AML-193 (cell line): ENCODE measurements at places on chromosomes 4 and X.
A peak's percentile ranks its signal among the peaks of the same experiment; 100 is the strongest.

DNA sequence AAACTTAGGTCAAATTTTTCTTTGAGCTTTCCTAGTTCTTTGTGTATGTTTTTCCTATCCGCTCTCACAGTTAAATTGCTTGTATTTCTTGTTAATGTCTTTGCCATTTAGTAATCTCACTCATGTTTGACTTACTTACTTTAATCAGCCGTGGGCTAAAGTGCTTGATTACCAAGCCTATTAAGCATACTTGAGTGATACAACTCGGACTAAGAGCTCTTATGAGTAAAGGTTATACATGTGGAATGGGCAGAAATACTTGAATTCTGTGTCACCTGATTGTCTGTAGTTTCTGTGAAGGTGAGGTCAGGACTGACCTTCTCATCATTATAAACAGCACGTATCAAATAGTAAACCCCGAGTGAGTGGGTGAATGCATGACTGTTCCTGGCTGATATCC, 664.5 kb downstream of the PDHA2 start:
- DNase-seq = no peak

DNA sequence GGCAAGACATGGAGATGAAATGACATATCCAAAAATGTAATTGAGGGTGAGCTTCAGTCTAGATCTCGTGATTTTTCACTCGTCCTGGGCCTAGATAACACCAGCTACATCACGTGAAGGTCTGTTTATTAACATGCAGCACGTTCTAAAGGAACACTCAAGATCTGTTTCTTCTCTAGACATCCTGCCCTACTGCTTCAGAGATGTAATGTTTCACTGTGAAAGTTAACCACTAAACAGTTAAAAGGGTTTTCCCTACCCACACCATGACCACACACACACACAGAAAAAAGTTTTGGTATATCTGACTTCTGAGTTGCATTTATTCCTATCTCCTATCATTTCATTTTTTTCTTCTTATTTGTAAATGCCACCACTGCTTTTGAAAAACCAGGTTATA, 52.3 kb upstream of the SMIM31 start:
- no peak for DNase-seq

DNA sequence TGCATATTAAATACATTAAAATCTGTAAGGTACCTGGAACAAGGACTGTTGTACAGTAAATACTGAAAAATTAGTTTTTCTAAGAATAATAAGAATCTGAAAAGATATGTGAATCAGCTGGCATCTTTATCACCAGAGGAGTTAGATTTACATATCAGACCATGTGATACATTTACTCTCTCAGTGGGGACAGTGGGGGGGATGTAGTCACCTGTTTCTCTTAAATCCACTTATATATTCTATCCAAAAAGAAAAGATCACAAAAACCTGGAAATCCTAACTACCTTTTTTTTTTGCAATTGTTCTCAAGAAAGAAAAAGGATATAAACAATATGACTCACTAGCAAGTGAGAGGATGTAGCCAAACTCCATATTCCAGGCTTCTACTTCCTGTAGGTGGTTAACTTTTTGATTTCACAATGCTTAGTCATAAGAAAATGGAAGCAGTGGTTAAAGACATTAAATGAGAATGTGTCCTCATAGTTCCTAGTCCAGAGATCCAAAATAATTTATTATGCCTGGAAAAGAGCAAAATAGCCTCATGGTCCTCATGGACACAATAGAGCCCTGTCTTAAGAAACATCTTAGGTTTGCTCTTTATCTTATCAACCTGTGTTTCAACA, 22.5 kb upstream of the MYOZ2 start:
- DNase-seq = peak; percentile 86

- peak; percentile 17 for DNase-seq
Observed at GRCh38 chrX:118116713-118117550, at the start of gene KLHL13. TSS of gene KLHL13 (minus strand) at chrX:118116810. CDS start at chrX:118028473, 88,337 bp downstream.

- DNase-seq = no peak
Observed at GRCh38 chrX:40012039-40012867, 85.5 kb downstream of the BCOR start.

DNA sequence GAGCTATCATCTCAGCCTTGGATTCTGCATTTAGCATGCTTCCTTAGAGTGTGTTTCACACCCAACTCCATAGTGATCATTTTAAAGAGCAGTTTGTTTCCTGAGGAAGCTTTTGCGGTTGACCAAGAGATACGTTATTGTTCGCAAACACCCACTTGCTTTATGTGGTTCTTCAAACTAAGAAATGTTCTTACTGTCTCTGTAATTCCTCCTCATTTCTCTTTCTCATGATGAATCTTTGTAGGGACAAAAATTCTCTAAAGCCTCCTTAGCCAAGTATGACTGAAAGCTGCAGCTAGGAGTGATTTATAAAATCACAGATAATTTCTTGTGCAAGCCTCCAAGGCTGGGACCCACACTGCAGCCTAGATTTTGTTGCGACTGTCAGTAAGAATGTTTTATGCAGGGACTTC, 10.0 kb downstream of the TNIP3 start:
- no peak for DNase-seq

GRCh38 chrX:37347420-37347819, 1.7 kb upstream of the PRRG1 start:
- peak; percentile 1 for DNase-seq

- DNase-seq = no peak
Observed at GRCh38 chr4:101795704-101796103, 5.2 kb downstream of the BANK1 start.

DNA sequence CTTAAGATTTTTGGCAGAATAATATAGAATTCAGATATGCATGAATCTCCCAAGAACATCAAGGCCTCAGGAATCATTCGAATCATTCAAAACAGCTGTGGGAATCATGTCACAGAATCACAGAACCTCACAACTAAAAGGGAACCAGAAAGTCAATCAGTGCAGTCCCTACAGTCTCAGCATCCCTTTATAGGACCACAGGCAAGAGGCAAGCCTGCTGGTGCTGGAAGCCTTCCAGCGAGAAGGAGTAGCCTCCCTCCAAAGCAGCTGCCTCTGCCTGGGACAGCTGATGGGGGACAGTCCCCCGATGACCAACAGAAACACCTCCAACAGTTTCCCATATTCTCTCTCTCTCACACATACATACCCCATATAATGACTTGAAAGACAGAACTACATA, 20.7 kb downstream of the QDPR start:
- DNase-seq = no peak

- DNase-seq = no peak
Observed at GRCh38 chr4:81486502-81486901, 14.8 kb upstream of the RASGEF1B start.

GRCh38 chr4:123990310-123990870, 593.8 kb downstream of the SPRY1 start:
- DNase-seq = no peak

DNA sequence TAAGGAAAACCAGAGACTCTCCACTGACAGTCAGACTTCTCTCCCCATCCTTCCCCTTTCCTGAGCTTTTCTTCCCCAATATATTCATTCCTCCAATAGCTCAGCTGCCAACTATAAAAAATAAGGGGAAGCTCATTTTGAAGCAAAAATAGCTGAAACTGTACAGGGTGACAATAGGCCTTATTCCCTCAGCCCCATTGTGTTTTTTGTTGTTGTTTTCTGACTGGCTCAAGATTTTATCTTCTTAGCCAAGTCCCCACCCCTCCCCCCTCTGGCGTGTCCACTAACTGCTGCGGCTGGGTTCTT, 26.2 kb downstream of the PRPS1 start:
- no peak for DNase-seq

DNA sequence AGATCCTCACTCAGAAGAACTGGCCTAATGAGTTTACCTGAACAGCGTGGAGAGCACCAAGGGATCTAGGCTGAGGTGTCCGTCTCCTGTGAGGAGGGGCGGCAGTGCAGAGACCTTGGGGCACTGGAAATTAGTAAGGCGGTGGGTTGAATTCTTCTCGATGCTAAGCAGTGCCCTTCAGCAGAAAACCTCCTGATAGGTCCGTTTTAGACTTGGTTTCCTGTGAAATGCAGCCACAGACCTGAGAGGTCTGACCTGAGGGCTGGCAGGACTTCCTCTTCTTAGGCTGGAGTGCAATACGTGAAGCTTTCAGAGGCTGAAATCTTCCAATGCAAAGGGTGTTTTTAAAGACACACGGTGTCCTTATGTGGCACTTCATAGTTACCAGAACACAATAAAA, at the start of gene CLNK:
Gene CLNK, minus strand, starts transcription at position 138 of the 400 bp plus-strand sequence. CDS start 16,899 bp downstream, outside the sequence.
- peak; percentile 22 for DNase-seq

GRCh38 chr4:126028876-126029275, 714.1 kb downstream of the FAT4 start:
- DNase-seq = no peak

DNA sequence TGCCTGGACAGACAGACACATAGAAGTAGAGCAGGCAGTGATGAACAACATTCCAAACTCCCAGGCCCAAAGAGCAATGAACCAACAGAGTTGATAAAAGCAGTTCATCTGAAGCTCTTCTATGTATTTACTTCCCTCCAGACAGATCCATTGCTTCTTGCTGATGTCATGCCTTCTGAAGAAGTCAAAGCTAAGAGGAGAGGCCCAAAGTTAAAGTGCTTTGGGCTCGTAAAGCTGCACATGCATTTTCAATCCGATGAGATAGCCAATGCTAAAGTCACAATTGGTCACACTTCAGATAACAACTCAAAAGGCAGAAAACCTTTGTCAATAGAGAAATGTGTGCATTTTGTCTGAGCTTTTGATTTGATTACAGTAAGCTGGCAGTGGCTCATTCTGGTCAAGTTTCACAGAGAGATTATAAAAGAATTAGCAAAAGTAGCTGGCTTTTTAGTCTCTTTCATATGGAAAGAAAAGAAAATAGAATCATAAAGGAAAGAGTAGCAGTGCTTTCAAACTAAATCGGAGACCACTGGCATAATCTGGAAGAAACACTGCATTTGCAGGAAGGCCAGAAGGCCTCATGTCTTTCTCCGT, 82.0 kb downstream of the GPC4 start:
- no peak for DNase-seq

DNA sequence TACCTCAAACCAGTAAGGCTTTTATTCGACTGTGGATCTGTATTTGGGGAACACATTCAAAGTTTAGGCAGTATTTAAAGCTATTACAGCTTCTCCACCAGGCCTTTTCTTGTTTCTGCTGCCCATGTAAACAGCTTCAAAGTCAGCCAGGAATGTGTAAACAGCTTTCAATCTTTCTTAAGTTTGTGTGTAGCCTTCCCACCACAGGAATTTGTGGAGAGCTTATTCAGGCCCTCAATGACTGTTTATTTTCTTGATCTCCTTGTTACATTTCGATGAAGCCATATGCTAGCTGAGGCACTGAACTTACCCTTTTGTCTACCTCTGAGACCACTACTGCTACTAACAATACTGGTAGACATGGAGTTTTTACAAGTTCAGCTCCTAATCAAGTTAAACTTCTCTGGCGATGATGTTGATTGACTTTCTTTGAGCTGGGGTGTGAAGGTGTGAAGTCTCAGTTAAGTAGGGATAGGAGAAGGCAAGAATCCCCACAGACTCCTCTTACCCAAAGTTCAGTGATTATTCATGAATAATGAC, 72.6 kb downstream of the NWD2 start:
- DNase-seq = no peak

GRCh38 chr4:114890773-114891172, 222.6 kb downstream of the NDST4 start:
- peak; percentile 86 for DNase-seq
